ENCODE measurements at places on chromosomes 11 and 22.

DNA sequence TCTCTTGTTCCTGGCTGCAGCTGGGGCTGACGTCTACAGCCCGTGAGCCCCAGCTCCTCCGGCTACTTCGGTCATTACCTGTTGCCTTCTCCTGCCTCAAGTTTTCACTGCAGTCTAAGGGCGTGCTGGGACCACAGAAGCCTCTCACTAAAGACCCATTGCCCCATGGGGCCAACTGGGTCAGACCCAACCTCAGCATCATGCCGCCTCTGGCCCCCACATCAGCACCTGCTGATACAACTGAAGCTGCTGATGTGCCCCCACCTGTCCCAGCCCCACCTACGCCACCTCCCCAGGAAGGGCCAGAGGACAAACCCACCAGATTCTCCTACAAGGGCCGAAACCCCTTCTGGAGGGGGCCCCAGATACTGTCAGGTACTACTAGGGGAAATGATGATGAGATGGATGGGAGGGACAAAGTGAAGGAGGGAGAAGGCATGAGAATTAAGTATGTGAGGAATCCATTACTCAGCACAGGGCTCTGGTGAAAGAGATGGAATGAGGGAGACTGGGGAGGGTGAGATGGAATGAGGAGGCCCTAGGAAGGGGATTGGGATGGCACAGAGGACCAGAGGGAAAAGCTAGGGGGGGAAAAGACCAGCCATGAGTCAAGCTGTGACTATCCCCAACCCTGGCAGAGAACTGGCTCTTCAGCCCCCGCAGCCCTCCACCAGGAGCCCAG is 5.1 kb downstream of the C11orf42 start:
- DNase-seq = no peak

- DNase-seq = no peak
Observed at GRCh38 chr11:33377412-33378370, 120.5 kb downstream of the HIPK3 start.

DNA sequence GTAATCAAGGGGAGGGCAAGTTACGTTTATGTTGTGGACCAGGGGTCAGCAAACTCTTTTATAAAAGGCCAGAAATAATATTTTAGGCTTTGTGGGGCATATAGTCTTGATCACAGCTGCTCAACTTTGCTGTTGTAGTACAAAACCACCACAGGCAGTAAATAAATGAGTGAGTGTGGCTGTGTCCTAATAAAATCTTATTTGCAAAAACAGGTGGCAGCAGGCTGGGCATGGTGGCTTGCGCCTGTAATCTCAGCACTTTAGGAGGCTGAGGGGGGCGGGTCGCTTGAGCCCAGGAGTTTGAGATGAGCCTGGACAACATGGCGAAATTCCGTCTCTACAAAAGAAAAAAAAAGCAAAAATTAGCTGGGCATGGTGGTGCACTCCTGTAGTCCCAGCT is 57.9 kb upstream of the NUP160 start:
- no peak for DNase-seq

GRCh38 chr11:2760196-2760871 is 60.5 kb upstream of the KCNQ1OT1 start:
- peak; percentile 1 for DNase-seq

GRCh38 chr11:1854949-1855885 is 2.3 kb downstream of the LSP1 start:
- no peak for DNase-seq

DNA sequence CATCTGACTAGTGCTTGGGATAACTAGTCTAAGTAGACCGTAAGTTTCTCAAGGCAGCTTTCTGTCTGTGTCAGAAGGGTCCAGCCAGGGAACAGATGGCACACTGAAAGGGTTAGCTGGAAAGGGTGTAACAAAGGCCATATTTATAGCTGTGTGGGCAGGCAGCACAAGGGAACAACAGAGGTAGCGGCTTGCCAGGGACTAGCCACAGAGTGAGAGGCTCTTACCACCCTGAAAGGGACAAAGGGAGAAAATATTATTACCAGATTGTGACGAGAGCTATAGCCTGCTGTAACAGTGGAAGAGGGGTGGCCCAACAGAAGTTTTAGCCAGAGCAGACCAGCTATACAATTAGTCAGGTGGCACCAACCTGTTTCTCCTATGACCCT is 129.4 kb downstream of the CCDC34 start:
- peak; percentile 76 for DNase-seq

DNA sequence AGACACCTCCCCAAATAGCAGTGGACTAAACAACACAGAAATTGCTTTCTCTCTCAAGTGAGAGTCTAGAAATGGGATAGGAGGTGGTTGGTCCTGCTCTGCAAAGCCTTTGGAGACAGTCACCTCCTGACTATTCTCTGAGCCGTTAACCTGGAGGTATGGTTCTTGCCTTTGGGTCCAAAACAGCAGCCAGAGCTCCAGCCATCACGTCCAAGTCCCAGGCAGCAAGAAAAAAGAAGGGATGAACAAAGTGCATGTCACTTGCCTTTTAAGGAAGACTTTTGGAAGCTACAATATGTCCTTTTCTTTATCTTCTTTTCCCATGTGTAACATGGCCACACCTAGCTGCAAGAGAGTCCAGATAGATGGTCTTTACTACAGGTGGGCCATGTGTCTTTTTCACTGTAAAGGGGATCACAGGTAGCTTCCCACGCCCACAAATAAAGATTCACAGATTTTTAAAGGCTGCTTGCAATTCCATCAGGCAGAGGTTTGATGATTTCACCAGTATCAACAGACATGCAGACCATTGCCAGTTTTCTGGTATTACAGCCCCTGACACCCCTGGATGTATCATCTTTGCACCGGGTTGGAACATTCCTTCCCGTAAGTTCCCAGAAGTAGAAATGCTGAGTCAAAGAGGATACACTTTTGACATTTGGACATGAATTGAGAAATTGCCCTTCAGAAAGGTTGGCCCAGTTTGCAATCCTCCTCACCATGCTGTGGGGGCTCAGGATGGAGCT is 66.0 kb downstream of the MYEOV start:
- no peak for DNase-seq

DNA sequence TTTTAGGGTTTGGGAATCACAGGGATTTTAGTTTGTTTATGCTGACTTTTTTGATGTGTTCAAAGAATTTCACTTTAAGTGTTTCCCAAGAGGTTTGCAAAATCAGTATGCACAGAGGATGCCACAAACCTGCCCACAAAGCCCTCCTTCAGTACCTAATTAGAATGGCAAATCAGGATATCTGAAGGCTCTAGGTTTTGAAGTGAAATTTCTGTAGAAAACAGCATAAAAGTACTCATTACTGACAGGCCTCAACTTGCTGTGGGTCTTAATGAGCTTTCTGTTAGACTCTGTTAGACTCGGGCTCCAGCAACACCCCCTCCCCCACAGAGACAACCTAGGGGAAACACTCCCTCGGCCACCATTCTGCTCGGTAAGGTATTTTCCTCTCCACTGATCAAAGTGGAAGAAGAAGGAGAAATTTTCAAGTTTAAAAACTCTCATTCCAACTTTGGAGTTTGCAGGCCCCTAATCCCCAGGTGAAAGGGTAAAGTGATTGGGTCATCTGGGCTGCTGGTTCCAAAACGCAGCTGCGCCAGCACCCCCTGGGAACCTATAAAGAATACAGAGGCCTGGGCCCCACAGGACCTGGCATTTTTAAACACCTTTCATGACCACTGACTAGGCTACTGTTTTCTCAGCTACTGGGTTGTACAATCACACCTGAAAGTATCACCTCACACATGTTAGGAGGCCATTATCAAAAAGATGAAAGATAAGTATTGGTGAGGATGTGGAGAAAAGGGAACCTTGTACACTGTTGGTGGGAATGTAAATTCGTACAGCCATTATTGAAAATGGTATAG is 67.5 kb downstream of the PLEKHA7 start:
- peak; percentile 51 for DNase-seq

GRCh38 chr11:61963016-61963281 is 4.5 kb downstream of the FTH1 start:
- no peak for DNase-seq
